Left renal pelvis (tissue), 4 donors: ENCODE measurements at places on chromosomes 2 and 18. TPM values are rescaled to one million over a fixed set of nuclear protein-coding genes. Genes with fewer than 3 reads are reported as not detected.

DNA sequence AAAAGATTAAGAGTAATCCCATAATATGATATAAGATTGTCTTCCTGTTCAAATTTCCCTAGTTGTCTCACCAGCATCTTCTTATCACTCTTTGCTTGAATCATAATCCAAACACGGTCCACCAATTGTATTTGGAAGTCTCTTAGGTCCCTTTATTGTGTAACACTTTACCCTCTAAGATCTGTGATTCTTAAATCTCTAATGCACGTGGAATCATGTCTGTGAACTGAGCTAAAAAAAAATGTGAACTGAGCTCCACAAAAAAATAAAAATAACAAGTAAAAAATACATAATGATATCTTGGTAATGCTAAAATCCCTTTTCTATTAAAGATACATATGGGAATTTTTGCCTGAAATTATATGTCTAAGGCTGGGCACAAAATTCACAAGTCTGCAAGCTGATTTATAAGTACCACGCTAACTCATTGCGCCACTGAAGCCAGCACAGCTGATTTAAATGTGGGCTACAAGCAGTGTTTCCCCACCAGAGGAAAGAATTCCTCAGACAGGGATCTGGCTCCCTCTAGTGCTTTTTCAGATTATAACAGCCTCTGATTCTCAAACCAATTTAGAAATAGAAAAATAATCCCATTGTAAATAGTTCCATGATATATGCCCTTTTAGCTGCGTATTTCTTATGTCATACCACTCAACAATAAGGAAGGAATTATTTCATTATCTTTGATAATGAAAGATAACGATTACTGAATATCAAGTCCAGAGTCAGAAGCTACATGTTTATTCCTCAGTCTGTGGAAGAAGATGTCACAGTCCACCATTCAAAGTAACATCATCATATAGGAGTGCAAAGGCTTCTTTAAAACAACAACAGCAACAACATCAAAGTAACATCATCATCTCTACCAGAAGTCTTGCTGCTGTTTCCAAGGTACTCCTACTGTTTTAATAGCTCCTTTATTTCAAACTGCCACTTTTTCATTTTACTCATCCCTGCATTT, 22.9 kb downstream of the RBM43 start:
- DNase-seq: peak; percentile 44

Gene CTLA4
- not detected for polyA plus RNA-seq

DNA sequence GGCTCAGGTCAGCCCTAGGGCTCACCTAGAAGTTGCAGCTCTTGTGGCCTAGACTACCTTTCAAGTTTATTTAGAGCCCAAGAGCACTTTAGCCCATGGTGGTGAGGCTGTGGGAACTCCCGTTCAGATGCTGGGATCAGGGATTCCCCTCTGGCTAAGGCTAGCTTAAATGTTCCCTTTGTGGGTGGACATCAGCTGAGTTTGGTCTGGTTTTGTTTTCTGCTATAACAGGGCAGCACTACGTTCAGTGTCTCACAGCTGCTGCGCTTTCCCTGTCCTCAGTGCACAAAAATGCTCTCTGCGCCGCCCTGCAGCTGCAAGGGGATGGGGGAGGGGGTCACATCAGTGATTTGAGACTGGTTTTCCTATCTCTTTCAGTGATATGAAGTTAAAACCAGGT, 170.5 kb upstream of the KCNJ3 start:
- no peak for DNase-seq

Gene SERPINB11
- polyA plus RNA-seq: not detected

- no peak for DNase-seq
Observed at GRCh38 chr2:224941960-224942359, 100.3 kb downstream of the DOCK10 start.

DNA sequence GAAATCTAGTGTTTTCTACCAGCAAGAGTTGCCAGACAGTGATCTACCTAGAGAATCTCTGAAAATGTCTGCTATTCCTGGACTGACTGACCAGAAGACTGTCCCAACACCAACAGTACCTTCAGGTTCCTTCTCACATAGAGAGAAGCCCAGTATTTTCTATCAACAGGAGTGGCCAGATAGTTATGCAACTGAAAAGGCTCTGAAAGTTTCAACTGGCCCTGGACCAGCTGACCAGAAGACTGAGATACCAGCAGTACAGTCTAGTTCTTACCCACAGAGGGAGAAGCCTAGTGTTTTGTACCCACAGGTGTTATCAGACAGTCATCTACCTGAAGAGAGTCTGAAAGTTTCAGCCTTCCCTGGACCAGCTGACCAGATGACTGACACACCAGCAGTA, 63.8 kb downstream of the ALMS1 start:
- no peak for DNase-seq

Gene MLPH
- polyA plus RNA-seq: 6.5 TPM

Gene FBXO36
- polyA plus RNA-seq: 8.0 TPM

DNA sequence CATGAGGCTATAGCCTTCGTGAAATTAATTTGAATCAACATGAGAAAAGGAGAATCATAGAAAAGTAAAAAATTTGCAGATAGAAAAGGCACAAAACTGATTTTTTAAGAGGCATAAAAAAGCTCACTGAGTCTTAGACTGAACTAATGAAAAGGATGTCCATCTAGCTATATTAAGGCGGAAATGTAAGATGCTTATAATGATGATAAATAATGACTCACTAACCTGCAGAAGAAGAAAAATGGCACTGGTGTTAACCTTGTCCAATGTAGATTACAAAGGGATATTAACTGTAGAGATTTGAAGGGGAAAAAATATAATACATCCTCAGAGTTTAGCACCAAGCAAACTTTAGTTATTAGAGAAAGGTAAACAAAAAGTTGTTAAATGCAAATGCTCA, 1098.0 kb upstream of the DDX18 start:
- DNase-seq: no peak

Gene GFPT1
- 35.2 TPM for polyA plus RNA-seq

DNA sequence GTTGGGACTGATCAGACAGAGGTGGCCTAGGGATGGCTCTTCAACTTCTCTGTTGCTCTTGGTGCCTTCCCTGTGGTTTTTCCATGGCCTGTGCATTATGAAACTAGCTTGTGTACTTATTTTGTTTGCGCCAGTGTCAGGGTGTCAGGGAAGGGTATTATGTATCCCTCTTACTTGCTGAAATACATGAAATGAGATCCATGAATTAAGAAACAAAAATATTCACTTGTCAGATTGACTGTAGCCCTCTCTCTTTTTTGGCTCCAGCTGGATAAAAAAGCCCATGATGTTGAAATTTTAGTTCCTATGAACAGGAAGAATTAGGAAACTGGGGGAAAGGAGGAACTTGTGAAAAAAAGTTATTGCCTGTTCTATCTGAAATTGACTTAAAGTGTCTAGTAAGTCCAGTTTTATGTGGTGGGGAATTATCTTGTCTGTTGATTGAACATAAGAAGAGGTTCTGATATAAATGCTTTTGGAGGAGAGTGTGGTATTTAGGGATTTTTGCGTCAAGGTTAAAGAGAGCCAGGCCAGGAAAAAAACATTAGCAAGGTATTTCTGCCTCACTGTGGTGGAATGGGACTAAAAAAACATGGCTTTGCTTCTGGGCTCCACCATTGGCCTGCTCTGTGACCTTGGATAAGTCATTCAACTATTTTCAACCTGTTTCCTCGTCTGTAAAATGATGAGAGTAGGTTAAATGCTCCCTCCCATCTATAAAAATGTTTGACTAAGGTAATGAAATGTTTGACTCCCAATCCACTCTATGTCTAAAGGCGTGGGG, 12.0 kb downstream of the UGP2 start:
- DNase-seq: no peak

DNA sequence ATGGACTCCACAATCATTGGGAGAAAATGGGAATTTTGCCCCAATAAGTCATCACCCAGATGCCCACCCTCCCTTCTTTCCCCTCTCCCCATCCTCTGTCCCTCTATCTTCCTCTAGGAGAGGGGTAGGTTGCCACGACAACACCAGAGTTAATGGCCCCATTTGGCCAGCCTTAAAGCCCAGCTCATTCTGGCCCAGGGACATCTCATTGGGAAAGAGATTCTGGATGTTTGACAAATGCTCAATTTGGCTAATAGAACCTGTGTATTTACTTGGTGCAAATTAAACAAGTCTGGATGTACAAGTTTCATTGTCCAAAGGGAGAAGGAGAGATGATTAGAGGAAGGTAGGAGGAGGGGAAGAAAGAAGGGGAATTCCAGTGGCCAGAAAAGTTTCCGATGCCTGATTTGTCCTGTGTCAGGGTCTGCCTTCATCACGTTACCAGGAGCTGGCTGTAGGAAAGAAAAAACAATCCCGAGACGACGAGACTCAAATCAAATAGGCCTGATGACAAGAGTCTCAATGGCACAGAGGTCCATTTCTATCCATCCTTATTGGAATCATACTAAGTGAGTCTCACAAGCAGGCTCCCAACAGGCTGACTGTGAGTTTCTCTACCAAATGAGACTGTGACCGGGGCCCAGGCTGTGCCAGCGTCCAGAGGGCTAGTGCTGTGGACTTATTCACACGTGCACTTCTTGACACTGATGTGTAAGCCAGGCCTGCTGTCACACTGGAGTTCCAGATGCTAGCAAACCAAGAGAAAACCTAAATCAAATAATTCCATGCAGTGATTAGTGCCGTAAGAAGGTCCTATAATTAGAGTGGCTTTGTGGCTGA, 265.2 kb upstream of the APCDD1 start:
- DNase-seq: no peak

- no peak for DNase-seq
Observed at GRCh38 chr18:61352059-61352458, 18.8 kb downstream of the CDH20 start.

Gene RIT2
- polyA plus RNA-seq: 0.20 TPM

Gene ZNF385B
- 15.6 TPM for polyA plus RNA-seq

GRCh38 chr2:11949732-11950523, 203.5 kb downstream of the LPIN1 start:
- DNase-seq: no peak

DNA sequence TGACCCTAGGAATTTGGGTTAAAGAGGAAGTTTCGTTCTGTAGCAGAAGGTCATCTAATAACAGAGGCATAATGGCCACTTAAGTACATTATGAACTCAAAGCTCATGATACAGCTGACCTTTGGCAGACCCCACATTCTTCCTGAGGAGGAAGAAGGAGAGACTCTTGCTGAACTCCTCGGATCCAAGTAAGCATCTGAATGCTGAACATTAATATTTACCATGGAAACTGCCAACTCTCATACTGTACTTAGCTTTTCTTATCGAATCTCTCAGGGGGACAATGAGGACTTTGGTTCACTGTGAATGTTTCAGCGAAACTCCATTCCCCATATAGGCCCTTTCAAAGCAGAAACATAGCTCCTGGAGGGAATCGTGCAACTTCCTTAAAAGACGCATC, 781.4 kb upstream of the GYPC start:
- DNase-seq: no peak

Gene SCN9A
- 2.3 TPM for polyA plus RNA-seq

DNA sequence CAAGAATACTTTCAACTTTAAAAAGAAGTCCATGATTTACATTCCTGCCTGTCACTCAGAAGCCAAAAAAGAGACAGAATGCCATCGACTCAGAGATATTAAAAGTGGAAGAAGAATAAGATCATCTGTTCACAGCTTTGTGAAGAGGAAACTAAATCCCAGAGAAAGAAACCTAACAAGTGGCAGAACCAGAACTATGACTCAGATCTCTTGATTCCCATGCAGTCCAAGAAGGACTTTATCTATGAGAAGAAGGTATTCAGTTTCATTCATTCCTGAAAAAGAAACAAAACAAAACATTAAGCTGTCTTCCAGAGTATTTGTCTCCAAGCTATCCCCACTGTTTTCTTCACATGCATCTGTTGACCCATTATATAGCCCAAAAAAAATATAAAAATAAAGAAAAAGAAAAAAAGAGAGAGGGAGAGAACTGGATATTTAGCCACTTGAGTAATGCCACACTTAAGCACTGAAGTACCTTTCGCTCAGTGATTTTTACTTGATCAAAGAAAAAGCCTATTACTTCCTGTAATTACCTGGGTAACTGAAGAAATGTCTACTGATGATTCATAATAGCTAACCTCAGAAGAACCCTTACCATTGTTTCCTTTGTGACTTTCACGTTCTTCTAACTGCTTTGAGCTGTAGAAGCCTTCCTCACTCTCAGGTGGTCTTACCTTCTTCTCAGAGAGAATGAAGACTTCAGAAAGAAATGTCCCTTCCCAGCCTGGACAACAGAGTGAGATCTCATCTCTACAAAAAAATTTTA, 17.7 kb upstream of the AKAIN1 start:
- no peak for DNase-seq

DNA sequence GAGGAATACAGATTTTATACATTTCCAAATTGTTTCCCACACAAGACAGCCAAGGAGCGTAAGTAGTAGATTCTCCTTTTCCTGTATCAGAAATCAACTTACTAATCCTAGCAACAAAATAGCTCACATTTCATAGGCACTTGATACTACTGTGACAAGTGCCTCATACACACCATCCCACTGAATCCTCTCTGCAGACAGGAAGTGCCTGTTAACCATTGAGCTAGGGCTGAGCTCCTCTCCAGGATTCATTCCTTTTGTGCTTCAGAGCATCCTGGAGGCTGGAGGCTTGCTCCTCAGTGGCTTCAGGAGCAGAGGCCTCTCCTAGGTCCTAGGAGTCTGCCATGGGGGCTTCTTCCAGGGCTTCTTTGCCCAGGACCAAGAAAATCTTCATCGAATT, 20.8 kb upstream of the ZNF396 start:
- no peak for DNase-seq

DNA sequence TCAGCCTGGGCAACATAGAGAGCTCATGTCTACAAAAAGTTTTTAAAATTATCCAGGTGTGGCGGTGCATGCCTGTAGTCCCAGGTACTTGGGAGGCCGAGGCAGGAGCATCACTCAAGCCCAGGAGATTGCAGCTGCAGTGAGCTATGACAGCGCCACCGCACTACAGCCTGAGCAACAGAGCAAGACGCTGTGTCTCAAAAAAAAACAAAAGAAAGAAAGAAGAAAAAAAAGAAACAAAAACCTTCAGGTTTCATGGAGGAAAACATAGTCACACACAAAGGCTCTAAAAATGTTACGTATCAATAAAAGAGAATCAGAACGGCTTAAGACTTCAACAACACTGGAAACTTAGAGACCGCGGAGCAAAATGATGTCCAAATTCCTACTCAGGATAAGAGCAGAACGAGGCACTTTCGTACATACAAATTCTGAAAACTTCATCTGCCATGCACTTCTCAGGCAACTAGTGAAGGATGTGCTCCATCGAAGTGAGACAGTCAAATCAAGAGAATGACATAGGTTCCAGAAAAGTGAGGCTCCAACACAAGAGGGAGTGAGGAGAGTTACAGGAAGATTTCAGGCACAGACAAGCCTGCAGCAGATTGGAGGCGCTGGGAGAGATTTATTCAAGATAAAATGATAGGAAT, 4.4 kb downstream of the HDLBP start:
- no peak for DNase-seq

Gene SERPINB4
- polyA plus RNA-seq: 0.23 TPM

Gene PIKFYVE
- polyA plus RNA-seq: 25.3 TPM

GRCh38 chr2:127074358-127074757, 32.6 kb downstream of the BIN1 start:
- DNase-seq: no peak

- DNase-seq: no peak
Observed at GRCh38 chr2:239399921-239400595, 762 bp downstream of the HDAC4 start.

- DNase-seq: no peak
Observed at GRCh38 chr18:12239431-12239830, 14.7 kb upstream of the CIDEA start.

Gene QPCT
- 18.9 TPM for polyA plus RNA-seq

Gene IL1R1
- 39.9 TPM for polyA plus RNA-seq
